Myocyte (in vitro differentiated cells): ENCODE measurements at places on chromosomes 6 and 20. TPM values are rescaled to one million over a fixed set of nuclear protein-coding genes. Genes with fewer than 3 reads are reported as not detected.
A peak's percentile ranks its signal among the peaks of the same experiment; 100 is the strongest.

GRCh38 chr20:41387444-41387851, 20.8 kb upstream of the EMILIN3 start:
- no peak for DNase-seq

DNA sequence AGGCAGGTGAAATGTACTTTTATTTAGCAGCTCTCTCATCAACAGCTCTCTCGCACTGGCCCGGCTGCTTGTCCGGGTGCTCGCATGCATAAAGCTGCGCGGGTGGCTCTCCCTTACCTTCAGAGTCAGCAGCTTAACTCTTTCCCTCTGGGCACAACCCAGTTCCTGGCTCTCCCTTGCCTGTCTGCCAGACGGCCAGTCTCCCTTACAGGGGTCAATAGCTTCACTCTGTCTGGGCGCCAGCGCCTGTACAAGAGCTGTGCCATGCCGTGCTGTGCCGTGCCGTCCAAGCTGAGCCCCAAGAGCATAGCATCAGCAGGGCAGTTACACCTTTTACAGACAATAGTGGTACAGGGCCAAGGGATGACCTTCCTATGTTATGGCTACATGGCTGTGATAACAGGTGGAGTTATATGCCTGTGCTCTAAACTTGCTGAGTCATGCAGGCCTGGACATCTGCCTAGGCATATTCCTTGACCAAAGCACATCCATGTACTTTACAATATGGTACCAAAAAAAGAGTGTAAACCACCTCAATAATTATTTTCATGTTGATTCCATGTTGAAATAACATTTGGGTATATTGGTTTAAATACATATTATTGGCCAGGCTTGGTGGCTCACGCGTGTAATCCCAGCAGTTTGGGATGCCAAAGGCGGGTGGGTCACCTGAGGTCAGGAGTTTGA, 47.9 kb downstream of the BLTP3A start:
- DNase-seq: peak; percentile 38

DNA sequence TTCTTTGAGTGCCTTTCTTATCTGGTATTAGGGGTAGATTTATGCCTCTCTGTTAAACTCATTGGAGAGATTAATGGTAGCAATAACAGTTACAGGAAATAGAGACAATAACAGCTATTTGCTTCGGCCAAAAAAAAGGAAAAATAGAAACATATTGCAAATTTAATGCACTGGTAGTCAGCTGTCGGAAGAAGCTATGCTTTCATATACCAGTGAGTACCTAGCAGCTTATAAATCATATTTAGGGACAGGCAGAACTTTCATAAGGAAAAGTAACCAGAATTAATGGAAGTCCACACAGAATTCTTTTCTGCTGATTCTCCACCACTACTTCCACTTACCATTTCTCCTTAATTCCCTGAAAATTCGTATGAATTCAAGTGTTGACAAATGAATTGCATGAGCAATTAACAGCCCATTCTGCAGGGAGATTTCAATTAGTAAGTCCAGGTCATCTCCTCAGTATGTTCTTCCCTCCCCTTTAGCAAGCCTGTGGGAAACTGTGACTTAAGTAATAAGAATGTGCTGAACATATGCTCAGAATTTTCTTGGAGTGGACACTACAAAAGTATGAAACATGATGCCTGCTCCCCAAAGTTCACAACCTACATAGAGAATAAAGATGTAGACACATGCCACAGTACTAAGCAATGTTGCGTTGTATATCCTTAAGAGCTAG, 196.7 kb upstream of the KCNQ5 start:
- DNase-seq: peak; percentile 52

- DNase-seq: no peak
Measured at GRCh38 chr6:33911488-33911887, 107.7 kb upstream of the MLN start.

DNA sequence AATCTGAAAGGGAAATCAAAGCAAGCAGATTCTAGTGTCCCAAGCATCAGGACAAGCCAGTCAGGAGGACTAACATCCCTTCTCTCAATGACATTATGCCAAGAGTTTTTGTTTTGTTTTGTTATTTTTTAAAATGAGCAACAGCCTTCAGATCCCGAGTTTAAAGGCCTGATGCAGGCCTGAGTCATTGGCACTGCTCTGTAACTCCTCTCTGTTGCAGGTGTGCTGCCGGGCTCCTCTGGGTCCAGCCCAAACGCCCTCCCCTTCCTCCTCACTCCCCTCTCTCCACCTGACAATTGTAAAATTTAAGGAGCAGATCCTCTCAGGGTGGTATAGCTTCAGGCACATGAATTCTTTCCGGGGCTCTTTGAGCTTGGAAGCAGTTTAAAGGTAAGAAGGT, 502.0 kb downstream of the BMP2 start:
- DNase-seq: no peak

HLA-G gene
- not detected in 2 replicates for total RNA-seq

SLC26A8 gene
- not detected in 2 replicates for total RNA-seq
